ENCODE measurements at places on chromosomes 6 and 20.

- no peak for DNase-seq
These were observed 18.7 kb upstream of the CTAGE9 start for GRCh38 chr6:131729550-131729949.

- no peak for DNase-seq
These were observed 136.1 kb downstream of the TFAP2A start for GRCh38 chr6:10278746-10279145.

GRCh38 chr6:83216806-83217205, 23.6 kb downstream of the RWDD2A start:
- DNase-seq: peak; percentile 27

- no peak for DNase-seq
These were observed 59.5 kb downstream of the NDUFAF5 start for GRCh38 chr20:13844296-13844695.

- DNase-seq: no peak
These were observed 145.1 kb downstream of the MRPL14 start for GRCh38 chr6:43982084-43982625.

DNA sequence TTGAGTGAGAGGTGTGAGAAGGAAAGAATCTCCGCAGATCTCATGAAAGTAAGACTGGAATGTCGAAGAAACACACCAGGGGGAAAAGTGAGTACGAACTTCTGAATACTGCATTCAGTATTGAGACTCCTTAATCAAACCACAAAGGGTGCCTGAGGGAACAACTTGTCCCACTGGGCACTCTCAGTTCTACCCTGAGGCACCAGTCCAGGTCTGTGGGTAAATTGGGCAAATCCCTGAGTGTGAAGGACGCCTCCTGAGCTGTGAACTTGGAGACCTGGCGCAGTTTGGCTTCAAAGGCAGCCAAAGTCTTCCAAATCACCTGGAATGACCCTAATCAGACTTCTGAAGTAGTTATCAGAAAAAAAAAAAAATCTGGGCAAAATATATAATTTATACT, 329.7 kb downstream of the BTBD9 start:
- DNase-seq: no peak
